ENCODE measurements at places on chromosomes 3 and 15. TPM values are rescaled to one million over a fixed set of nuclear protein-coding genes. Genes with fewer than 3 reads are reported as not detected.

- H3K36me3 ChIP-seq = peaks cover 23% of the 10 kb centered on the region
- H3K4me3 ChIP-seq = peak overlapping the region; percentile 93
- H3K27ac ChIP-seq = peak overlapping the region; percentile 98
Observed at GRCh38 chr3:170356596-170357175, 829 bp upstream of the SKIL start.

DNA sequence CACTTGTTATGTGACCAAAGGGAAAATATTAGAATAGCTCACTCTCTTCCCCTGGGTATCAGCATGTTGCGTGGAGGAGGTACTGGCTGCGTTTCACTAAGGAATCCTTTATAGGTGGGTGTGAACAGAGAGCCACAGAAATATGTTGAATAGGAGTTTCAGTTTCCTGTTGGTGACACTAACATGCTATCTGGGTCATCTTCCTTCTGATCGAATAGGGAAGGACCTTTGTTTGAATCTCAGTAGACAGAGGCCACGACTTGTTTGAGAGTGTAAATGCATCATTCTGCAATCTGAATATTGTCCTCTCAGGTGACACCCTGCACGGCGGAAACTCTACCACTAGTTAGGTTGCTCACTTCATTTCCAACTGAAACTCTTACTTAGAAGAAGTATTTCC is 157.9 kb upstream of the SLC2A2 start:
- H3K4me3 ChIP-seq = no peak overlapping the region
- peaks cover 28% of the 10 kb centered on the region for H3K4me1 ChIP-seq
- no peak overlapping the region for H3K27ac ChIP-seq
- DNase-seq = no peak

GOLGA8R gene
- total RNA-seq = 0.92 TPM

DNA sequence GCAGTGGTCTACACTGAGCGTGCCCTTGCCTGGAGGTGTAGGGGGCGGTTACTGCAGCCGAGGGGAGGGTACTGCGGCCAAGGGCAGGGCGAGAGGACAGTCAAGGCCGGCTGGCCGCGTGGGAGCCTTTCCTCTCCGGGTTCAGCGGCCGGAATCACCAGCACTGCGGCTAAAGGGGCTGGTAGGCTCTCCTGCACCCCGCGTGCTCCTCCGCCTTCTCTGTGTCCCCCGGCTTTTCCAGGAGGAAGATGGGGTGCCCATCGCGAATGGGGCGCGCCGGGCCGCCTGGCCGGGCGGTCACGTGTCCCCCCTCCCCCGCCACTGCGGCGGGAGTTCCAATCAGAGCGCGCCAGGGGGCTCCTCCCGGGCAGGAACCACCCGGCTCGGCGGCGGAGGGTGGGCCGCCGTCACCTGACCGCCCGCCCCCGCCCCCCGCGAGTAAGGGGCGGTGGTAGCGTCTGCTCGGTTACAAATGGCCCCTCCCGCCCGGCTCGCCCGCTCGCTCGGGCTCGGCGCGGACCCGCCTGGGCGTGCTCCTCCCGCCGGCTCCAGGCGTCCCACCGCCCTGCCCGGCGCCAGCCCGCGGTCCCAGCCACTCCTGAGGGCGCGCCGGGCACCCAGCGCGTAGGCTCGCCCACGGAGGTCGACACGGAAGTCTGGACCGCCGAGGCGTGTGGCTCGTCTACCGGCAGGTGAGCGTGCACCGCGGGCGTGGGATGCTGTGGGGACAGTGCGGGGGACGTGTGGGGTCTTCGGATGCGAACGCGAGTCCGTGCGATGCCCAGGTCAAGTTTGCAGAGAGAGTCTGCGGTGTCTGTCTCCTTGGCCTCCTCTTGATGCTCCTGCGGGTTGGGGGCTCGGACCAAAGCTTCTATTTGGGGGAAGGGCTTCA is 242.6 kb upstream of the TOPAZ1 start:
- peaks cover 32% of the 10 kb centered on the region for H3K4me1 ChIP-seq
- peak; percentile 32 for DNase-seq
- H3K36me3 ChIP-seq = peaks cover 4% of the 10 kb centered on the region
- H3K27ac ChIP-seq = no peak overlapping the region
- peak overlapping the region; percentile 82 for H3K4me3 ChIP-seq

GRCh38 chr15:65408324-65409035 is 14.3 kb downstream of the IGDCC4 start:
- peaks cover 19% of the 10 kb centered on the region for H3K4me1 ChIP-seq
- H3K36me3 ChIP-seq = no peaks in the 10 kb centered on the region
- peaks cover 3% of the 10 kb centered on the region for H3K27me3 ChIP-seq
- H3K27ac ChIP-seq = no peak overlapping the region
- no peak for DNase-seq

GRCh38 chr15:34583399-34584329 is at the start of gene GOLGA8B:
TSS of gene GOLGA8B (minus strand) at chr15:34583651. CDS start at chr15:34535912, 47,739 bp downstream.
- peaks cover 4% of the 10 kb centered on the region for H3K4me1 ChIP-seq
- peaks cover 4% of the 10 kb centered on the region for H3K36me3 ChIP-seq
- no peak within 1 kb of the TSS for H3K27ac ChIP-seq
- H3K4me3 ChIP-seq = peak within 1 kb of the TSS; percentile 91
- H3K27me3 ChIP-seq = peaks cover 5% of the 10 kb centered on the region

- no peaks in the 10 kb centered on the region for H3K27me3 ChIP-seq
- peaks cover 3% of the 10 kb centered on the region for H3K36me3 ChIP-seq
- no peak overlapping the region for H3K27ac ChIP-seq
- no peak overlapping the region for H3K4me3 ChIP-seq
- H3K4me1 ChIP-seq = peaks cover 10% of the 10 kb centered on the region
Observed at GRCh38 chr3:138812806-138813205, 21.9 kb downstream of the PIK3CB start.

SLC28A2 gene
- not detected for total RNA-seq

DNA sequence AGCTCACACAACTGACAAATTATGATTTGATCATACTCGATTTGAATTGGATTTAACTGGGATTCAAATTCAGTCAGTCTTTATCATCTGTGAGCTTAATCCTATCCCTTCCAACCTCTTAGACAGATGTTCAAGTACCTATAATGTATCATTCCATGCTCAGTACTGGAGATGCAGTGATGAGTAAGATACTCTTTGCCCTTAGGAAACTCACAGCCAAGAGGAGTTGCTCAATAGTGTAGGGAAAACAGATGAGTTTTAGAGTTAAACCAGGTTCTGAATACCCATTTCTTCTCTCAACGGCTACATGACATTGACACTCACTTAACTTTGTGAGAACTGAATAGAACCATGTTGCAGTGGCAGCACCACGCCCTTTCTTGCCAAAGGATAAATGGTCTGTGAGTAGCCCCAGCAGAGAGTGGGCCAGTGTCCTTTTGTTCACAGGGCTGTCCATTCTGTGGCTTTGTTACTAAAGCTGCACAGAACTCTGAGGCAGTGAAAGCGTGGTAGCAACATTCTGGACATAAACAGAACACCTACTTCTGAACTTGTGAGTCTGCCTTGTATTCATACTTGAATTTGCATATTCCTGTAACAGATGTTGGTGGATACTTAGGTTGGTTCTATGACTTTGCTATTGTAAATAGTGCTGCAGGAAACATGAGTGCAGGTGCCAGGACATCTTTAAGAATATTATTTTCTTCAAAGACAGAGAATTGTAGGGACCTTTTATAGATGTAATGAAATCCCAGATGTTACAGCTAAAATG is 91.6 kb downstream of the RASA2 start:
- no peaks in the 10 kb centered on the region for H3K4me1 ChIP-seq
- no peaks in the 10 kb centered on the region for H3K27me3 ChIP-seq
- no peaks in the 10 kb centered on the region for H3K36me3 ChIP-seq
- no peak overlapping the region for H3K27ac ChIP-seq
- DNase-seq = no peak
- no peak overlapping the region for H3K4me3 ChIP-seq

TRPM1 gene
- total RNA-seq = not detected

RFX7 gene
- total RNA-seq = 37.7 TPM

DNA sequence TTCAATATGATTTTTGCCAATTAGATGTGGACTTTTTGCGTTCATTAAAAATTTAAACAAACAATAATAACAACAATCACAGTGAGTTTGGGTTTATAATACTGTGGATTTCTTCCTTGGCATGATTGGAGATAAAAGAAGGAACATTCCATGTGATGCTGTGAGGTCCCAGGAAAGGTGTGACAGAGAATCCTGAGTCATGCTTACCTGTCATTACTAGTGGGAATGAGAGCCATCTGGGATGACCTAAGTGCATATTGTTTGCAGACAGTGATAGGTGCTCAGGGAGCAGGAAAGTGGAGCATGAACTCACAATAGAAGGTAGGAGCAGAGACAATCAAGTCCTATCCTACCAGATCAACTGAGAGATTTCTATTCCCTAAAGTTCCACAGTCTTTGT is 766.5 kb upstream of the CFAP20DC start:
- H3K27me3 ChIP-seq = peaks cover 3% of the 10 kb centered on the region
- H3K4me3 ChIP-seq = no peak overlapping the region
- H3K27ac ChIP-seq = no peak overlapping the region

GRCh38 chr3:54819946-54820345 is 107.9 kb downstream of the LRTM1 start:
- H3K36me3 ChIP-seq = no peaks in the 10 kb centered on the region
- no peak overlapping the region for H3K27ac ChIP-seq
- no peak overlapping the region for H3K4me3 ChIP-seq

LRRIQ4 gene
- 0.38 TPM for total RNA-seq

DNA sequence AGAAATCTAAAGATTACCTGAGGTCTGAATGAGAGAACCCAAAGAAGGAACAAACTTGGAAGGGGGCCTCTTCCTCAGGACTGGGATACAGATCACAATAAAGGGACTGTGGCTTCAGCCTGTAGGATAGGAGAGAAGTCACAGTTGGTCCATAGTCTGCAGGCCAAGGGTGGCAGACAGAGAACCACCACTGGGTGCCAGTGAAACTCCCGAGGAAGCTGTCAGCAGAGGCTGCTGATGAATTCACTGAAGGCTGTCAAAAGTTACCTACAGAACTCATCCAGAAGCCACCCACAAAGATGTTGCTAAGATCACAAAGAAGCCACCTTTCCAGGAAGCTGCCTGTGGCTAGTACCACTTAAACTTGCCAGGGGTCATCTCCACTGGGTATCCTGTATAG is 78.5 kb downstream of the TMCO5A start:
- no peak overlapping the region for H3K27ac ChIP-seq
- peaks cover 10% of the 10 kb centered on the region for H3K4me1 ChIP-seq
- H3K27me3 ChIP-seq = no peaks in the 10 kb centered on the region
